ENCODE measurements at places on chromosomes 1 and 21.

GRCh38 chr1:78760858-78761257 is 111.2 kb downstream of the IFI44 start:
- peak; percentile 7 for DNase-seq

DNA sequence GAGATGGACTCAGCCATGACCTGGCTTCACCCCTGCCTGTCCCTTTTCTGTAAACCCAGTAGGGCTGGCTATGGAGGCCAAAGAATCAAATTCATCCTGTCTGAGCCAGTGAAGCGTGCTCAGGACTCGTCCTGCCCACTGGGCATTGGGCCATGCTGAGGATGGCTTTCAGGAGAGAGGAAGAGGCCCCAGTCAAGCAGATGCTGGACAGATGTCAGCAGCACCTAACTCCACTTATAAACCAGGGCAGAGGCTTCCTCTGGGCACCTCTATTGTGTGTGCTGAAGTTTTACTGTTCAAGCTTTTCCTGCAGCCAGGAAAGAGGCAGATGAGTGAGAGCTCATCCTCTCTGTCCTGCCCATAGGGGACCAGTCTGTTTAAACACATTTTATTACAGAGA is 97.4 kb upstream of the GCLM start:
- DNase-seq, result no peak

- no peak for DNase-seq
Observed at GRCh38 chr1:164628772-164629171, 69.8 kb downstream of the PBX1 start.

- DNase-seq, result peak; percentile 60
Observed at GRCh38 chr1:234619071-234619480, 9.1 kb upstream of the IRF2BP2 start.

- DNase-seq, result no peak
Observed at GRCh38 chr1:66505671-66506392, 28.1 kb upstream of the SGIP1 start.

DNA sequence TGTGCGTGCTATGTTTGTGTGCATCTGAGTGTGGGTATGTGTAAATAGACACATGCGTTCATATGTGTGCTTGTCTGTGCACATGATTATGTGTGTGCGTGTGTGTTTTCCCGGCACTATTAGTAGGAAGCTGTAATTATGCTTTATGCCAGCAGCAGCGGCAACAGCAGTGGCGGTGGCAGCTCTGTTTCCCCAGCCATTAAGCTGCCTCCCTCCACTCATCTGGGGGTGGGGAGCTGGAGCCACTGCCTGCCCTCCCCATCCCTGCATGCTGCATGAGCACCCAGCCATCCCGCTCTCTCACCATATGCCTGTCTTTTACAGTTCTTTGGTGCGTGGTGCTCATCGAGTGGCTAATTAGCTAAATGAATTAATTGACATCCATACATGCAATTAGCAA is 30.5 kb upstream of the ACOT11 start:
- no peak for DNase-seq

DNA sequence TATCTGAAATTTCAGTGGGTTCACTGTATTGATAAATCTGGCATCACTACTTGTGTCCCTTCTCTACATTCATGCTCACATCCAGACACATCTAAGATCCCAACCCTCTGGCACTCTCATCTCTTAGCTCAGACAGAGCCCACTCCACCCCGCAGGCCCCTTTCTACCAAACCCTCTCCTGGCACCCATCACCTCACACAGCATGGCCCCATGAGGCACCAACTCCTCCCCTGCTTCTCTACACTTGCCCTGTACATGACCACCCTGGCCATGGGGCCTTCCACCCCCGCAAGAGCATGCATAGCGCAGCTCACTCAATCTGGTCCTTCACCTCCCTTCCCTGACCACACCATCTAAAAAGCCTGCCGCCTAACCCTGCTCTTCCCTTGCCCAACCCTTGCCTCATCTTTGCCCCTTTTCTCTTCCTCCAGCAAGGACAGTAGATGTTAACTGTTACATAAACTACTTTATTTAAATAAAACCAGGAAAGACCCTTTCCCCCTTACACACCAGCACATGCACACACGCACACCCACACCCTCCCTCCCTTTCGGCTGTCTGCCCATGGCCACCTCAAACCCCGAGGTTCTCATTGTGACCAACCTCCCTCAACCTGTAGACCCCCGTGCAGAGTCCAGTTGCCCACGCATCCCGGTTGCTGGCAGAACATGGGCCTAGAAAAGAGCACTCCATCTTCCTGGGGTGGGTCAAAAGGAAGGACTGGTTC is 15.6 kb downstream of the SH3BP5L start:
- no peak for DNase-seq

- peak; percentile 94 for DNase-seq
Observed at GRCh38 chr1:24283326-24284155, 35.6 kb upstream of the GRHL3 start.

DNA sequence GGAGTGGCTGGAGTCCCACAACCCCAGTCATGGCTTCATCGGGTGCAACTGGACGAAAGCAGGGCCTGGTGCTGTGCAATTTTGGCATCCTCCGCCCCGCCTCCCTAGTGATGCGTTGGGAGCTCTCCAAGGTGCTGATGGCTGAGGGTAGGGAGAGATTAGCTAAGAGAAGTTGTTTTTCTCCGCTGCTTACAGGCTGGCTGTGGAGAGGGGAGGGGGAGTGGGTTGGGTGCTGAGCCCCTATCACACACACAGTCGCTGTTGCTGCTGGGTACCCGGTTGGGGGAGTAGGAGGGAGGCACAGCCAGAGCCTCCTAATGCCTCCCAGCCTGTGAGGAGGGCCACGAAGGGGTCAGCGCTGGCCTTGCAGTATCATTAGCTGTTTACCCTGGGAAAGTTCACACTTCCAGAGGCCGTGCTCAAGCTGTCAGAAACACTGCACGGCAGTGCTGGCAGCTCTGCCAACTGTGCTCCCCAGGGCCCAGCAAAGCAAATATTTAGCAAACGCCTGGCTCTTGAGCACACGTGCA is 110.0 kb downstream of the GRIK3 start:
- DNase-seq, result peak; percentile 26

GRCh38 chr1:91059157-91059556 is 37.3 kb upstream of the ZNF644 start:
- DNase-seq, result no peak

GRCh38 chr1:109241841-109242345 is 7.4 kb upstream of the CELSR2 start:
- no peak for DNase-seq

GRCh38 chr1:205518661-205519540 is 14.4 kb downstream of the CDK18 start:
- DNase-seq, result no peak

DNA sequence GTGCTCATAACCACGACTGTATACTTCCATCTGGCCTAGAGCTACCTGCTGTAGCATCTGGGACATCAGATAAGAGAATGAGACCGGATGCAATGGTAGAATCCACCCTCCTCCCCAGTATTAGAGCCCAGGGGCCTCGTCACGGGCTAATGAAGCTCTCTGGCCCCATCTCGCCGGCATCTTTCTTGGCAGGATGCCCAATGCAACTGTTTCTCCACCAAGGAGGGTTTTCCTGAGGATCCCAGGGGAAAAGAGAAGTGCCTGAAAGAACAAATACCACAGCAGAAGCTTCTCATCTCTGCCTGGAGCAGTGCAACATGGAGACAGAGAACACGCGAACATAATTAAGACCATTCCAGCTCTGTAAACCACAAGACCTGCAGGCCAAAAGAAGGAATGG is 80.0 kb downstream of the VWA5B1 start:
- DNase-seq, result no peak

GRCh38 chr1:109251277-109252166 is 2.2 kb downstream of the CELSR2 start:
- DNase-seq, result no peak

DNA sequence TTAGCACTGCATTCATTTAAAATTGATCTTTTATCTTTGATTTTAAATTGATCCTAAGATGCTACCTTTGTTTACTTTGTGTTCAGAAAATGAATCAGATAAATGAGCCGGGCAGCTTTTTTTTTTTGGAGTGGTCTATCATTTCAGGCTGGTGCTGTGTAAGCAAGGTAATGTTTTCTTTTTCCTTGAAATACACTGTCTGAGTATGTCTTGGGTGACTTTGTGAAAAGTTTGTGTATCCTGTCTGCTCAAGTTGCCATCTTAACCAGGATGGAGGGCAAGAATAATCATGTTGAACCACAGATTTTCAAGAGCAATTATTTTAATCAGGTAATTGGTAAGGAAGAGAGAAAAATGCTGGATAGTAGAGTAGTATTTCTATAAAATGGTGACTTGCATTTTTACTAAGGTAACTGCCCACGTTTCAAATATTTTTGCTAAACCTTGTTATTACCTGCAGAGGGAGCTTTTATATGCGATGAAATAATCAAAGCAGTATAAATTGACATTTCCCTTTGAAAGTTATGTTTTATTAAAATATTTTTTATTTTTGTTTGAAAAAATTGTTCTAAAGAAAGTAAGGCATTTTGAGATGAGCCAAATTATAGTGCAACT is 11.1 kb downstream of the ADGRL2 start:
- peak; percentile 26 for DNase-seq

- no peak for DNase-seq
Observed at GRCh38 chr21:46229923-46230260, 1.3 kb upstream of the LSS start.

GRCh38 chr1:27655151-27655937 is 16.6 kb downstream of the IFI6 start:
- no peak for DNase-seq

- no peak for DNase-seq
Observed at GRCh38 chr1:1330366-1331067, 563 bp upstream of the TAS1R3 start.

DNA sequence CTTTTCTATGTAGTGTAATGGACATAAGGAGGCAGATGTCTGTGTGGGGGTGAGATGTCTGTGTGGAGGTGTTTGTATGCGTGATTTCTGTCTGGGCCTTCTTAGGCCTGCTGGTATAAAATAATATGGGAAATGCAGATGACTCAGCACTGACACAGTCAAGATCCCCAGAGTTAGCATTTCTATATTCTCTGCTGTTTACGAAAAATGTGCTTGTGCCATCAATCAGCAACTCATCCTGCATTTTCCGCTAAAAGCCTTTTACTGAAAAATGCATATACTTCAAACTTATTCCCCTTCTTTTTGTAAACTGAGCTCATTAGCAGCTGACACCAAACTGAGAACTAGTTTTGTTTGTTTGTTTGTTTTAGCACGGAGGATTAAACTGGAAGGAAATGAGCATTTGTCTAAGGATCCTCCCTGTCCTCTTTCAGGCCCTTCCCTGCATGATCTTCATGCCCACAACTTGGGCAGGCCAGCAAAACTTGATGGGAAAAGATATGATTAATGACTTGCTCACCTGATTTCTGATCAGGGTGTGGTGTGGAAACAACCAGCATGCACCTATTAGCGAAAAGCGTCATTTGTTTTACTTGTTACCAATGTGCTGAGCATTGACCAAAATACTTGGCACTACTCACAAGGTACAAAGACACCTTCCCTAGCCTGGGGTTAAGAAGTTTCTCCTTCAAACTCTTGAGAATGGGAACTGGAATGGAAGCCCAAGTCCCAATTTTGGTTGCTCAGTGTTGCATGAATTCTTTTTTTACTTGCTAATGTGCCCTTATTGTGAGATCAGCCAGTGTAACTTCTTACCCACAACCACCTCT is 77.4 kb downstream of the NDUFS5 start:
- peak; percentile 96 for DNase-seq

- no peak for DNase-seq
Observed at GRCh38 chr1:153394391-153394790, 3.5 kb upstream of the S100A8 start.

- DNase-seq, result no peak
Observed at GRCh38 chr1:32960342-32960741, 4.3 kb downstream of the RNF19B start.

- no peak for DNase-seq
Observed at GRCh38 chr1:235864931-235865525, 1.7 kb downstream of the LYST start.

- no peak for DNase-seq
Observed at GRCh38 chr21:14691914-14692313, 145.8 kb upstream of the SAMSN1 start.

All from epithelial cell of esophagus (primary cell).